Activated CD8-positive, alpha-beta memory T cell treated with anti-CD3 and anti-CD28 coated beads for 1 hour (primary cell): ENCODE measurements at places on chromosomes 2 and 18.

GRCh38 chr2:107036293-107036692 lies 150.3 kb upstream of the ST6GAL2 start:
- no peak for DNase-seq

DNA sequence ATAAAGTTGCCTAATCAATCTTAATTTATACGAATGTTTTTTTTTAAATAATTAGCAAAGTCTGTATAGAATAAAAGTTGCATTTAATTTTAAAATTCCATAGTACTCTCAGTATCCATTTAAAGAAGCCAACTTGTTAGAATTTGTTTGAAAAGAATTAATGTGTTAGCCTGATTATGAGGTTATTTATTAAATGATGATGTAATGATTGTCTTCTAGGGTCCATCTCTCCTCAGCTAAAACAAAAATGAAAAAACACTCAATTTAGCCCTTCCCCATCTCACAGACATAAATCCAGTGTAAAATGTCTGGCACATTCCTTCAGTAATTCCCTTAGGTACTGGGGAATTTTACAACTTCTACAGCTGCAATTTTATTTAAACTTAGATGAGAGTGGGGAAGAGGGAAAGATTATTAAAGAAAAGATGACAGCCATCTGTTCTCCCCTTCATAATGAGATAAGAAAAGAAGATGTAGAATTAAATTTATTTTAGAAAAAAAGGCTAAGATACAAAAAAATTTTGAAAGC lies 68.6 kb downstream of the BARD1 start:
- no peak for DNase-seq

GRCh38 chr2:27573452-27573851 lies 9.4 kb upstream of the ZNF512 start:
- DNase-seq, result no peak

DNA sequence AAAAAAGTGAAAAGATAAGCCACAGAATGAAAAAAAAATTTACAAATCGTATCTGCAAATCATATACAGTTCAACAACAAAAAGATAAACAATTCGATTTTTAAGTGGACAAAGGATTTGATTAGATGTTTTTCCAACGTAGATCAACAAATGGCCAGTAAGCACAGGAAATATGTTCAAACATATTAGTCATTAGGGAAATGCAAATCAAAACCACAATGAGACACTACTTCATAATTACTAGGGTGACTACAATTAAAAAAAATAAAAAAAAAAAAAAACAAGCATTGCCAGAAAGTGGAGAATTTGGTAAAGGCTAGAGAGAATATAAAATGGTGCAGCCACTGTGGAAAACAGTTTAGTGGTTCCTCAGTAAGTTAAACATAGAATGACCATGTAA lies 38.3 kb upstream of the RNU4ATAC start:
- no peak for DNase-seq

DNA sequence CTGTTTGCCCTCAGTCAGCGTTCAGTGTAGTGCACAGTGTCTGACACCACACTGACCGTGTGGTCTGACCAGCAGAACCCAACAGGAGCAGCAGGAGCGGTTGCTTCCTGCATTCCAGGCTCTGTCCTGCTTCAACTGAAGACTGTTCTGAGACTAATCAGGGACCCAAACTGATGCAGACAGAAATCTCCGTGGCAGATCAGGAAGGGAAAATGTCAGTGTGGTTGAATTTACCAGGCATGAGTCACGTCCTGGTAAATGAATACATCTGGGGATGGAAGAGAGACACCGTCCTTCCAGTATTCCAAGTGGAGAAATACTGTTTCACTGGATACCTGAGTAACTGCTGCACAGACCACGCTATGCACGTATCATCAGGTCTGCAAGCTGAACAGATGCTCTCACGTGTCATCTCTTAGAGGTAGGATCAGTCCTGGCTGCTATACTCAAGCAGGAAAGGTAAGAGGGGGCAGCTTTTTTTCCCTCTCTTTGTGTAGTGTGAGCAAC lies 223.6 kb upstream of the EPAS1 start:
- no peak for DNase-seq
